ENCODE measurements at places on chromosomes 11 and 22.

DNA sequence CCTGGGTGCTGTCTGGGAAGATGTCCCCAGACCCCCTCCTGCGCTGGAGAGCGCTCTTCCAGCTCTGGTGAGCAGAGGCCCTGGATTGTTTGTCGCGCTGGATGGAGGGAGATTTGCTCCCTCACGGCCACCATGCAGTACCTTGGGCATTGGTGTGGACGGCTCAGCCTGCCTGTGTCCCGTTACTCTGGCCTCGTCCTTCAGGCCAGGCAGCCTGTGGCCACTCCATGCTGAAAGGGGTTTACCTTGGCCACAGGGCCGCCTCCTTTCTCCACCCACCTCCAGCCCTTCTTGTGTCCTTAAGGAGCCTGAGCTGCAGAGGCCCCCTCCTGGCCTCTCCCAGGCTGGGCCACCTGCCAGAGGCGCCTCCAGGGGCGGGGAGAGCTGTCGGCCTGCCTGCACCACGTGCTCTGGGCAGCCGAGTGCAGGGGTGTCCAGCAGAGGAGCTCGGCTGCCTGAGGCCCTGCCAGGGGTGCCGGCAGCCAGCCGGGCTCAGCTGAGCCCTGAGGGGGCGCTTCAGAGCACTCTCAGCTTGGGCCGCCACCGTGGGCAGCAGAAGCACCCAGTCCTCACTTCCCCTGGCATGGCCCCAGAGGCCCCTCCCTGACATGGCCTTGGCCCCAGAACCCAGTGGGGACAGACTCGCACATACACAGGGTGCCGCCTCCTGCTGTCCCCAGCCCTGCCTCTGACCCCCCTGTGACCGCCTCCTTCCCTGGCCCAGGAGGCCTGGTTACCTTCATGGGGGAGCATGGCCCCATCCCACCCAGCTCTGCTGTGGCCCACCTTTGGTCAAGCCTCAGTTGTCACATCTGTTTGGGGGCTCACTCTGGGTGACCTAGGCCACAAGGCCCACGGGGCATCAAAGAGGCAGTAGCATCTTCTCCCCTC, 3.4 kb downstream of the CCND1 start:
- no peak for DNase-seq

DNA sequence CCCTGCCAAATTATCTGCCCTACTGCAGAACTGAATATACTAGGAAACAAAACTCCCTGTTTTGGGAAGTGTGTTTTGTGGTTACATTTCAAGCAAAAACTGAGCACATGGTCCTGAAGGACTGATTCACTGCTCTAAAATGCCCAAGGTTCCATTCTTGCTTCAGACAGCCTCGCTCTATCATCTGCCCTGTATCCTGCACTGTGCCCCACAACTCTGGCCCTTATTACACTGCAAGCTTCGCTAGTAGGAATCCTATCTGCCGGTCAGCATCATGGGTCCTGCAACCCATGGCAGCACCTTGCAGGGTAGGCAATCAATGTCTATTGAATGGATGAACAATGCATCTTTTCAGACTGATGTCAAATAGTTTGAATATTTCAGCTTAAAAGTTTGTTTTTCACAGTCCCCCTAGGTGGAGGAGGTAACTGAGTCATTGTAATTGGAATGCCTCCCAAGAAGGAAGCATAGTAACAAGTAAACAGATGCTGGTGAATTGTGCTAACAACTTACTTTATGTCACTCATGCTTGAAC, 21.3 kb downstream of the LAYN start:
- DNase-seq: peak; percentile 38

DNA sequence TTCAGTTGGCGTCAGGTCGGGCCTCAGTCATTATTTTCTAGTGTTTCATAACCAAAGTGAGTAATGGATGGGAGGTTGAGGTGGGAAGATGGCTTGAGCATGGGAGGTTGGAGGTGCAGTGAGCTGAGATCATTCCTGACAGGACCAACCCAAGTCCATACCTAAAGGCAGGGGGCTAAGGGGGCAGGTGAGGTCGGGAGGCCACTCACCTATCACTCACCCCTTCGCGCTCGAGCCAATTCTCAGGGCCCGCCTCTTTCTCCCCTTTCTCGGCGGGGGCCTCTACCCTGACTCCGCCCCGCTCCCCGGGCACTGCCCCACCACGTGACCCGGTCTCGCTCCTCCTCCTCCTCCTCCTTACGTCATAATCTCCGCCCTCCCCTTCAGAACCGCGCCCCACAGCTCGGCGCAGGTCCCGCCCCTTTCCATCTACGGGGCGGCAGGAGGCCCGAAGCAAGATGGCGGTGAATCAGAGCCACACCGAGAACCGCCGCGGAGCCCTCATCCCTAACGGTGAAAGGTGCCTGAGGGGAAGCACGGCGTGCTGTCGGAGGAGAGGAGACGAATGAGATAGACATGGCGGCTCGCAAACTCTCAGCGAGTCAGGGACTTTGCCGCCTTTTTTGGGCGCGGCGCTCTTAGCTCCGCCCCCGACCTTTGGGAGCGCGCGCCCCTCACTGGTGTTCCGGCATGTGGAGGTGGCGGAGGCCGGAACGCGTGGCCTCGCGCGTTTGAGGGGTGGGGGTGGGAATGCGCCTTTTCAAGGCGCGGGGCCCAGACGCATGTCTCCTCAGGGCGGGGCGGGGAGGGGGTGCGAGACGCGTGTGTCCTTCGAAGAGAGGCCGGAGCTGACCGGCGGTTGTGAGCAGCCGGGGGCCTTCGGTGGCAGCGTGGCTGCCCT, at the start of gene WBP2NL:
WBP2NL (plus strand) TSS at position 428 of the 901 bp plus-strand sequence; CDS start at position 459, 31 bp downstream.
- peak; percentile 42 for DNase-seq

DNA sequence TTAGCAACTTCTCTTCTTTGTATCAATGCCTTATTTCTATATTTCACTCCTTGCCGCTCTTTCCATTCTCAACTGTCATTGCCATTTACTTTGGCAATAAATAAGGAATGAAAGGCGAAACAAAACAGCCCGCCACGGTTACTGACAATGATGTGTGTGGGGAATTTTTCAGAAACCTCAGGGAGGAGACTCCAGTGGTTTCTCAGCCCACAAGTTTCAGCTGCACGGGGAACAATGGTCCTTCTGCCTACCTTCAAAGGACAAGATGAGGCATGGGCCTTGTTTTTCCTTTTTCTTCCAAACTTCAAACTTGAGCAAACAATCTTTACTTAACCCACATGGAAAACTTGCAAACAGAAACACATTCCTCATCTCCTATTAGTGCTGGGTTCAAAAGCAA, 409.4 kb downstream of the METTL15 start:
- DNase-seq: no peak

DNA sequence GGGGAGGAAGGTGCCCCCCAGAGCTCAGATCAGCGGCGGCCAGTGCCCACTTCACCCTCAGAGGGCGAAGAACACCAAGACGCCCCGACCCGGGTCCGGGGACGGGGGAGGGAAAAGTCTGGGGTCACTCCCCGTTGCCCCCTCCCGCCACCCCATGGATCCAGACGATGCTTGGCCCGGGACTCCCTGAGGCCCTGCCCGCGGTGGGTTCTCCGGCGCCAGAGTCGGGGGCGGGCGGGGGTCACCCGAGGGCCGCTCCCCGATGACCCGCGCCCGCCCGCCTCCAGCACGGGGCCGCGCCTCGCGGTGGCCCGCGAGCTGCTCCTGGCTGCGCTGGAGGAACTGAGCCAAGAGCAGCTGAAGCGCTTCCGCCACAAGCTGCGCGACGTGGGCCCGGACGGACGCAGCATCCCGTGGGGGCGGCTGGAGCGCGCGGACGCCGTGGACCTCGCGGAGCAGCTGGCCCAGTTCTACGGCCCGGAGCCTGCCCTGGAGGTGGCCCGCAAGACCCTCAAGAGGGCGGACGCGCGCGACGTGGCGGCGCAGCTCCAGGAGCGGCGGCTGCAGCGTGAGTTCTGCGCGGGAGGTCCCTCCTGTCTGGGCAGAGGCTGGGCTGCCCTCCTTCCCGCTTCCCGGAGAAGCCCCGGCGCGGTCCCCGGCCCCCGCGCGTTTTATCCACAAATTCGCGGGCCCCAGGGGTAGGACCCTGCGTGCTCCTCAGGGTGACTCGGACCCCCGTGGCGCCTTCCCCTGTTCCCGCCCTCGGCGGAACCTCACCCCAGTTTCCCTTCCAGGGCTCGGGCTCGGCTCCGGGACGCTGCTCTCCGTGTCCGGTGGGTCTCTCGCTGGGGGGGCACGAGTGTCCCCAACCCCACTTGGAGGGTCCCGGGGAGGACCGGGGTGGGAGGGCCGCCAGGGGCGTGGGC, 1.1 kb downstream of the NLRP6 start:
- no peak for DNase-seq

DNA sequence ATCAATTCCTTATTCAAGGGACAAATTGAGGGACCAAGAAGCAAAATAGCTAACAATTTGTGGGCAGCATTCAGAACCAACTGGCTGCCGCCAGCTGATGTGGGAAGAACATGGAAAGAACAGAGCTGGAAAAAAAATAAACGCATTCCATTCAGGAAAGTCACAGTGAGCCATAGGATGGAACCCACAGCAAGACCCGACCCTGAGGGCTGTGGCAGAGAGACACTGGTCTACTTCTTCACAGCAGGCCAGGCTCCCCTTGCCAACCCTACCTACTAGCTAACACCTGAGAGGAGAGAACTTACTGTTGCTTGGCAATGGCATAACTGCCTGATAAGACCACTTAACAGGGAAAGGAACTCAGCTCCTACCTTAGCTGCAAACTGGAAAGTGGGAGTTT, 123.5 kb upstream of the APOA1 start:
- DNase-seq: no peak

- DNase-seq: no peak
Observed at GRCh38 chr11:95192717-95193116, 38.3 kb downstream of the SESN3 start.

DNA sequence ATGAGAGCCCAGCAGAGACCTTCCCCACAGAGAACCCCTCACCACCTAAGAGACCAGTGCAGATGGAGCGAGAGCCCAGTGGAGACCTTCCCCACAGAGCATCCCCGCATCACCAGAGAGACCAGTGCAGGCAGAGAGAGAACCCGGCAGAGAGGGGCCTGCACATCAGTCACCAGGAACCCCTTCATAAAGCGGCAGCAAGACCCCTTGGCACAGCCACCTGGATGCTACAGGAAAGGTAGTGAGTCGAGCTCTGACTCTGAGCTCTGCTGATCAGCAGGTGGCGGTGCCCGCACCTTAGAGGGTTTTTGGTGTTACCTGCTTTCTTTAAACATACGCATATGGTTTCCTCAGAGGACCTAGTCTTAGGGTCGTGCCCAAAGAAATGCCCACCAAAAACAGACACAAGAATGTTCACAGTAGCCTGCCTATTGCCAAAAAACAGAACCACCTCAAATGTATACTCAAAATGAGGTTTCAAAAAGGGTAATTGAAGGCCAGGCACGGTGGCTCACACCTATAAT, 678.7 kb downstream of the BRD1 start:
- DNase-seq: no peak

GRCh38 chr22:26414347-26414746, 14.7 kb upstream of the ASPHD2 start:
- no peak for DNase-seq

DNA sequence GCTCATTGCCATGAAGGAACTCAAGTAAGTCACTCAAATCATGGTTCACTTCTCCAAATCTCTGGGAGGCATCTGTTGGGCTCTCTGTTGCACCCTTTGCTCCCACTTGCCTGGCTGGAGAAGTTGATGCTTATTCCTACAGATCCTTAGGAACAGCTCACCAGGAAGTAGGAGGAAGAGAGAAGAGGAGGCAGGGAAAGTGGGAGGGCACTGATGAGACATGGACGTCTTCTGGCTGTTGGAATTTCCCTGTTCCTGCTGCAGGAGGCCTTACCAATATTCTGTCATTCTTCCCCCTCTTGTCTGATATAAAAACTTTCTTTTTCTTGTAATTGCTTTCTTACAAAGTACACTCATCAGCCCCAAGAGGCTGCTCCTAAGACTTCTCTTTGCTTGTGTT, 13.6 kb downstream of the POLR2F start:
- DNase-seq: no peak

- DNase-seq: no peak
Observed at GRCh38 chr22:30506507-30506968, 1.0 kb upstream of the SEC14L4 start.

- DNase-seq: no peak
Observed at GRCh38 chr11:64865286-64866172, 12.9 kb downstream of the EHD1 start.

- no peak for DNase-seq
Observed at GRCh38 chr22:17829695-17830042, 55.4 kb upstream of the BID start.

DNA sequence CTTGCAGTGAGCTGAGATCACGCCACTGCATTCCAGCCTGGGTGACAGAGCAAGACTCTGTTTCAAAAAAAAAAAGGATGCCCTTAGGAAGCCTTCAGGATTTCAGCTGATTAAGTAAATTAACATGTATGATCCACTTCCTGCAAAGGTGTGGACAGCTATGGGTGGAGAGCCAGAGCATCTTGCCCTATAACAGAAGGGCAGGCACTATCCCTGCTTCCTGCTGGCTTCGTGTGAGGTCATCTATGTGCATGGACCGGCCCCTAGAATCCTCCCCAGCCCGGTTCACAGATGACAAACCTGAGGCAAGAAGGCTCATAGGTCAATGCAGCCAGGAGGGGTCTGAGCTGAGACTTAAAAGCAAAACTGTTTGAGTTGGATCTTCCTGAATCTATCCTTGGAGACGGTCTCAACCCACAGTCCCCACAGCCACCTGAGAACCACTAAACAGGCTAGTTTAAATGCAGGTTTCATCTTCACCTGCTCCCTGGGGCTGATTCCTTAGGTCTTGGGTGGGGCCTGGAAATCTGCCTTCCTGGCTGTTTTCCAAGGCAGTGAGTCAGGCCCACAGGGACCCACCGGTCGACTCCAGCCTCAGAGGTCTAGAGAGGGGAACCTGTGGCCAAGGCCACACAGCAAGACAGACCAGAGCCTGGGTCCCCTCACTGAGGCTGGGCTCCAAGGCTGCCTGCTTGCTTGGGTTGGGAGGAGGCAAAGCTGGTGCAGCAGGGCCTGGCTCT, 55.2 kb upstream of the MPEG1 start:
- DNase-seq: no peak

GRCh38 chr11:17508791-17509190, 32.1 kb upstream of the ABCC8 start:
- no peak for DNase-seq

GRCh38 chr11:73409431-73409830, 33.2 kb downstream of the RELT start:
- no peak for DNase-seq

- DNase-seq: no peak
Observed at GRCh38 chr11:35990170-35990569, 46.3 kb downstream of the LDLRAD3 start.

DNA sequence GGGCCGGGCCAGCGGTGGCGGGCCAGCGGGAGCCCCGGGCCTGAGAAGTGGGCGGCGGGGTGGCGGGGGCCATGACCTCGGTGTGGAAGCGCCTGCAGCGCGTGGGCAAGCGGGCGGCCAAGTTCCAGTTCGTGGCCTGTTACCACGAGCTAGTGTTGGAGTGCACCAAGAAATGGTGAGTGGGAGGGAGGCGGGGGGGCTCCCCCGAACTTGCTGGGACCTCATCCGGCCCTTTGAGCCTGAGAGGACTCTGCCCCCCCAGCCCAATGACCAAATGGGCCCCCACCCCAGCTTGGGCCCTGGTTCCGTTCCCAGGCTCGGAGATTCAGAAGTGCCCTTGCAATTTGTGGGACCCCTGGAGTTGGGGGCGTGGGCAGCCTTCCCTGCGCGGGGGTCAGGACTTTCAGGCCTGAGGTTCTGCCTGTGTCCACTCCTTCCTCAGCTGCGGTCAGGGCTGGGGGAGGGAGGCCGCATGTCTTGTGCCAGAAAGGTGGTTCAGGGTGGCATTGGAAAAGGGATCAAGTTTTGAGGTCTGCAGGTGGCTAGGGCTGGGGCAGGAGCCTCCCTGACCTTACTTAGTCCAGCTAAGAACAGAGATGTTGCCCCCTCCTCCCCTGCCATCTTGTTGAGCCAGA, 496 bp downstream of the EHBP1L1 start:
- DNase-seq: no peak
